ENCODE measurements at places on chromosomes 4 and X. TPM values are rescaled to one million over a fixed set of nuclear protein-coding genes. Genes with fewer than 3 reads are reported as not detected.

Gene CFP
- 4.2 TPM for total RNA-seq

Gene MAGEB10
- not detected for total RNA-seq

Gene CXXC4
- not detected for total RNA-seq

Gene VSIG4
- not detected for total RNA-seq

Gene SOWAHD
- 0.55 TPM for total RNA-seq

Gene FABP2
- not detected for total RNA-seq

GRCh38 chrX:134929808-134930207 is 61.0 kb upstream of the SMIM10 start:
- DNase-seq, result no peak

GRCh38 chr4:85474356-85474755 is 594 bp upstream of the ARHGAP24 start:
- no peak for DNase-seq

GRCh38 chr4:156638925-156639605 is 332.5 kb downstream of the PDGFC start:
- no peak for DNase-seq

- no peak for DNase-seq
These were observed 1.3 kb downstream of the MTHFD2L start for GRCh38 chr4:74159143-74159709.

DNA sequence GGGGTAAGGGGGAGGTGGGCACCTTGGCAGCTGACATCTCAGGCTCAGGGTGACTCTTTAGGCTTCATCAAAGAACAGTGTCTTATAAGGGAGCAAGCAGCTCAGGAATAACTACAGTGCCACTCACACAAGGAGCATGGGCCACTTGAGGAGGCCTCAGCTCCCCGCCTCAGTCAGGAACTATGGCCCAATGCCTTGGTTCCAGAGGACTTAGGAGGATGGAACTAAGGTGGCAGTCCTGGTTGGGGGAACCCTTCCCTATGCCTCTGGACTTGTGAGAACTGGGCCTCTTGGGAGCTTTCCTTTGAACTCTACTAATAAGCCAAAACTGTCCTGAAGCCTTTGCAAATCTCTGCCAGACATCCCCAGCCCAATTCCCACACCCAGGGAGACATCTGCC is 160.6 kb downstream of the EFNB1 start:
- no peak for DNase-seq

DNA sequence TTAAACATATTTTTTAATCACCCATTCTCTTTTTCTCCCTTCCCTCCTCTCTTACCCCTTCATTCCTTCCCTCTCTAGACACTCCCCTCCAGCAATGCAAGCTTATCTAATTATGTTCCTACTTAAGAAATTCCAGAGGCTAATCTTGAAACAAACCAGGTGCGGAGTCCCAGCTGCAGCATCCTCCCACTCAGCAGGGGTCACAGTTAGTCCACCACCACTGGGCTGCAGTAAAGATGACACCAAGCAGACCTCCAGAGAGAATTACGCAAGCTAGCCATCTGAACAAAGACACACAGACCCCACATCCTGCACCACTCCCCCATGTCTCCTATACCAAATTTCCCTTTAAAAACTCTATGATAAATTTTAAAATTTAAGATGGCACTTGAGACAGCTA is 13.9 kb upstream of the SEC24B start:
- no peak for DNase-seq

GRCh38 chr4:37687194-37687562 is 1.0 kb upstream of the RELL1 start:
- DNase-seq, result no peak

DNA sequence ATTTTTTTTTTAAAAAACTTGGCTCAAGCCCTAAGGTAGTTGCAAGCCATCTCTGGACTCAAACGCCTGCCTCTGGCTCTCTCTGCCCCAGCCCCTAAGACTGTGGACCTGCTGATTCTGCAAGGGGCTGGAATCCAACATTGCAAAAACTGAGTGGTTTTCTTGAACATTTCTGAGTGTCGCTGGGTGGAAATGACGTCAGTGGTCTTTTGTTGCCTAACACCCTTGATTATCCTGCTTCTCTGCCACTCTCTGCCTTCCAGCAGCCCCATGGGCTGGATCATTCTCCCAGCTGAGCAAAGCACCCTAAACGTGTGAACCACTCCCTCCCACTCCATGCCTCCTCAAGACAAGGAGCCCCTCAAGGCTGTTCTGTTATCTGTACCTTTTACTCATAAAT is 16.6 kb downstream of the BST1 start:
- DNase-seq, result no peak

GRCh38 chr4:40423735-40424134 is 88.6 kb downstream of the CHRNA9 start:
- DNase-seq, result no peak

Data from OCI-LY7 (cell line).